ENCODE measurements at places on chromosomes 2 and 18.

GRCh38 chr18:39638224-39638623 is 2072.6 kb upstream of the CELF4 start:
- no peak for DNase-seq

GRCh38 chr2:44745922-44746766 is 195.4 kb upstream of the SIX3 start:
- no peak for DNase-seq

- DNase-seq, result no peak
These were observed 26.2 kb upstream of the ARHGEF4 start for GRCh38 chr2:130810490-130810889.

- DNase-seq, result peak; percentile 59
These were observed 102.7 kb upstream of the ARHGAP15 start for GRCh38 chr2:143026411-143027054.

DNA sequence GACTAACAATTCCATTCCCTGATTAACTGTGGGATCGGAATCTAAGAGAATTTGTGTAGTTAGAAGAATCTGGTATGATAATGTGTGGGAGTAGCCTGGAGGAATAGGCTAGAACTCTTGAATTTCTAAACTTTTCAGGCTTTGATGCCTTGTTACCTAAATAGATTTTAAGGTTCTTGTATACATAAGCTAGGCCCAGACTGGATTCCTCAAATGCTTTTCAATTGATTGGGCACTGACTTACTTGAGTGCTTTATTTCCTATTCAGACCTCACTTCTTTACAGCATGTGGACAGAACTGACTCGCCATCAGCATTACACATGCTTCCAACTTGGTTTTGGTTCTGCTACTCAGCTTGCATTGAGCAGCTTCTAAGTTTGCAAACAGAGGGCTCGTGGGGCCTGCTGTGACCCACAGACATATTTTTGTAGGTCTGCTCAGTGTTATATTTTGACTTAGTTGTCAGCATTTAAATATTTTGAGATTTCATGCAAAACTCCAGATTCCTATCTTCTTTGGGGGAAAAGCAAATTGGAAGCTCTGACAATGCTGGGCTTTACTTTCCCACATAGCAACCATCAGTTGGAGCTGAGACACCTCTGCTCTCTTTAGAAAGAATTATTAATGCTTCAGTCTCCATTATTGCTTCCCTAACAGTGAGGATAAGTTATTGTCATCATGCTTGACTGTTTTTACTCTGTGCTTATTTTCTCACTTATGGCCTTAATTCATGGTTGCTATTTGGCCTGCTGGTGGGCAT is 5.7 kb downstream of the PARD3B start:
- DNase-seq, result peak; percentile 17

DNA sequence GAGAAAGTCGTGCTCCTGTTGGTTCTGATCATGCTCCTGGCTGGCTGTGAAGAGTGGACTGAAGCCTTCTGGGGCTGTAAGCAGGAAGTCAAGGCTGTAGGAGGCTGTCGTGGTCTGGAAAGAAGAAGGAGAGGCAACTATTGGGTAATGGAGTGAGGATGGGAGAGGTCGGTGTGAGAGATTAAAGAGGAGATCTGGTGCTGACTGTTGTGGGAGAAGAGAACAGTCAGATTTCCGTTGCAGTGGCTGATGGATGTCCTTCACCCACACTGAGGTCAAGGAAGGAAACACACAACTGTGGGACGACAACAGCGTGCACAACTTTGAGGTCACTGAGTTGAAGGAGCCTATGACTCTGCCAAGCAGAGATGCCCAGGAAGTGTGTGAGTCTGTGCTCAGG is 2.8 kb upstream of the PSMD1 start:
- DNase-seq, result no peak

DNA sequence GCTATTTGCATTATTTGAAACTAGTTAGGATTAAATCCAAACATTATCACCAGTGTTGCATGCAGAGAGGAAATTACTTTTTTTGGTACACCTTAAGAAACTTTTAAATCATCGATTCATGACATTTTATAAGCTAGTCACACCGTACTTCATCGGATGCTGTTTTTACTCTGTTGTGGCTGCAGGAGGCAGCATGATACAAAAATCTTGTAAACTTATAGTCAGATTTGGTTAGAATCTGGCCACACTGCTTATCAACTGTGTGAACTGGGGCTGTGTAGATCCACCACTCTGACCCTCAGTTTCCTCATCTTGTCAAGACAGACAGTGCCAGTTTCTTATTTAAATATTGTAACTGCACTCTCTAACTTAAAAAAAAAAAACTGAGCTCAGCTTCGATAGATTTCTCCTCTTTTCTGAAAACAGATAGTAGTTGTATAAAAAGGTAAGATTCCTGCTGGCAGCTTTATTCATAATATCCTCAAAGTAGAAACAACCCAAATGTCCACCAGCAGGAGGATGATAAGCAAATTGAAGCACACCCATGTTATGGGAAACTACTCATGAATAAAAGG is 77.8 kb downstream of the RAPGEF4 start:
- peak; percentile 26 for DNase-seq

- no peak for DNase-seq
These were observed 29.4 kb downstream of the MAIP1 start for GRCh38 chr2:199984755-199985154.

DNA sequence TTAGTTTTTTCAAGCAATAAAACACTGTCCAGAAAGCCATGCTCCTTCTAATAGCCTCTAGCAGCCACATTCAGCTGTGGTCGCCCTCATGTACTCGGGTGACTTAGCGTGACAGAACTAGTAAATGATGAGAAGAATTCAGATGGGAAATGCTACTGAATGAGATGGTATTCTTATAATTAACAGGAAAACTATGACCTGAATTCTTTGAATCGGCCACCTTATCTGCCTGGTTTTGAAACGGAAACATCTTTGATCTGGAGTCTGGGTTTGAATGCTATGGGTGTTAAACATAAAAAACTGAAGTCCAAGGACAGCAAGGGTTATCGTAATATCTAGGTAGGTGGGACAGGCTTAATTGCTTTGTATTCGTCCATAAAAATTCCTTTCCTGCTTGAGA is 138.8 kb upstream of the DNMT3A start:
- no peak for DNase-seq

DNA sequence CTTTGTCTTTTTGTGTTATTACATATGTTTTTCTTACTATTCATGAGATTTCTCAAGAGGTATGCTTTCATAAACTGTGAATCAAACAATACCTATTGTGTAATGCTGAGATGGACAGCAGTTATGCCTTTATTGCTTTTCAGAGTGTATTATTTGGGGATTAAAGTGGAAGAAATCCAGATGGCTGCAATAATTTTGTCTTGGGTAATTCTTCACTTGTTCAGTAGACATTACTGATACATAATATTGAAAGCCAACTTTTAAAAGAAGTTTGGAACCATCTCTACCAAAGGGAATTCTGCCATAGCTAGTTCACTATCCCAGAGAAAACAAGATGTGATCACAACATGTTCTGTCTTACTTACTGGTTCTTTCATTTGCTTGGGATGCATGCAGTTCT is 253.4 kb upstream of the ZSWIM2 start:
- no peak for DNase-seq

DNA sequence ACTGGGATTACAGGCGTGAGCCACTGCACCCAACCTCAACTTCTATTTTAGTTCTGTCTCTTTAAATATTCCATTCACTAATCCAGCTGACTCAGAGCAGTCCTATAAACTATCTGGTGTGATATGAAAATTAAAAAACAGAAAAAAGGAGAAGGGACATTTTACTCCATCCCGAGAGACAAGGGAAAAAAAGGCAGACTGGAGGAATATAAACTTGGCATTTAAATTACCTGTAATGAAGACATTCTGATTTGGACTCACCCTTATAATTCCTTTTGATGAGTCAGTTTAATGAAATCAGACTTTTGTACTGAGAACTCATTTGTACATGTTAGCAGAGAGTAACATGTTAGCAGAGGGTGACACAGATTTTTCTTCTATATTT is 74.8 kb upstream of the RIOK3 start:
- DNase-seq, result no peak

- DNase-seq, result no peak
These were observed 9.0 kb downstream of the STEAP3 start for GRCh38 chr2:119232666-119232993.

- no peak for DNase-seq
These were observed 39.5 kb downstream of the MBP start for GRCh38 chr18:77093067-77093430.

- DNase-seq, result no peak
These were observed 129.9 kb downstream of the SPTBN1 start for GRCh38 chr2:54586062-54586461.

- peak; percentile 58 for DNase-seq
These were observed 198.5 kb downstream of the UBE2E3 start for GRCh38 chr2:181178823-181179412.

DNA sequence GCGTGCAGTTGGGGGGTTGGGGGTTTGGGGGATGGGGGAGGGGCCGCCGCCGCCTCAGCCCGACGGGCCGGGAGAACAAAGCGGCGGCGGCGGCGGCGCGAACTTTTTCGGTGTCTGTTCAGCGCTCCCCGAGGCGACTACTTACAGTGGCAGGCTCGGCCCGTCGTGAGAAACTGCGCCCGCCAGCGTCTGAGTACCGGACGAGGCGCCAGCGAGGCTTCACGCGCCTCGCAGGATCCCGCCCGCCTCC is 172 bp downstream of the PRKD3 start:
- peak; percentile 91 for DNase-seq

DNA sequence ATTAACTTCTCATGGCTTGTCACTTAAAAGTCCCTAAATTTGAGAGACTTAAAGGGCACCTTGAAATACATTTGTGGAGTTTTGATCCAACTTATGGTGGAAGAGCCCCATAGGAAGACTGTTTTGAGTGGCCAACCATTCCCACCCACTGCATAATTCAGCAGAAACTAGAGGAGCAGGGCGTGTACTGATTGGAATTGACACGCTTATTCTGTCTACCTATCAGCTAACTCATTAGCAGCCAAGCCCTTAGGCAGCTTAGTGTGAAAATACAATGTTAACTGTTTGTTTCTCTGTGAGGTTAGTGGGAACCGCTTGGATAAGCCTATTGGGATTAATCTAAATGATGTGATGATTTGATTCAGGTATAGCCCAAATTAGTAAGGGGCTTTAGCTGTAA is 6.4 kb downstream of the LGALSL start:
- peak; percentile 67 for DNase-seq

GRCh38 chr2:62704654-62705006 is 883 bp upstream of the EHBP1 start:
- no peak for DNase-seq

GRCh38 chr2:238899386-238899785 is 51.5 kb downstream of the TWIST2 start:
- no peak for DNase-seq

GRCh38 chr2:62038975-62039771 is 133.7 kb downstream of the COMMD1 start:
- DNase-seq, result no peak

- no peak for DNase-seq
These were observed 180.5 kb downstream of the TMEM18 start for GRCh38 chr2:496729-497128.

GRCh38 chr18:40152859-40153258 is 1802.2 kb upstream of the PIK3C3 start:
- no peak for DNase-seq

DNA sequence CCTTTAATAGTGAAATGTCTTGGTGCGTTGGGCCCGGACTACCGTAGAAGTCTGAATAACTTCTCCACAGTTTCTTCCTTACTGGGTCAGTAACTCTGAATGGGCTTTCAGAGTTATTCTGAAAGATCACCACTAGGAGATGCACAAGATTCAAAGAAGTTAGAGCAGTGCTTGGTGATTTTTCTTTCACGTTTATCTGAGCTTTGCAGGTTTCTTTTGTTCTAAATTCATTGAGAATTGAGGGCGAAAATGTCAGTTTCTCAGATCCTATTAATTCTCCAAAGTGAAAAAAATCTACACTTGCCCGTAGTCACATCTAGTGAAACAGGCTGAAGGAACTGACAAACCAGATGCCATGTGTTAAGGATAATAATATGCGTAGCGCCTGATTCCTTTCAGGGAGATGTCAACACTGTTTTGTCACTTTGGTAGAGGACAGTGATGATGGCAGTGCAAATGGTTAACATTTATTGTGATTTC is 70.1 kb downstream of the QPCT start:
- peak; percentile 83 for DNase-seq

- DNase-seq, result no peak
These were observed 169.6 kb upstream of the HDAC4 start for GRCh38 chr2:239570216-239570925.

DNA sequence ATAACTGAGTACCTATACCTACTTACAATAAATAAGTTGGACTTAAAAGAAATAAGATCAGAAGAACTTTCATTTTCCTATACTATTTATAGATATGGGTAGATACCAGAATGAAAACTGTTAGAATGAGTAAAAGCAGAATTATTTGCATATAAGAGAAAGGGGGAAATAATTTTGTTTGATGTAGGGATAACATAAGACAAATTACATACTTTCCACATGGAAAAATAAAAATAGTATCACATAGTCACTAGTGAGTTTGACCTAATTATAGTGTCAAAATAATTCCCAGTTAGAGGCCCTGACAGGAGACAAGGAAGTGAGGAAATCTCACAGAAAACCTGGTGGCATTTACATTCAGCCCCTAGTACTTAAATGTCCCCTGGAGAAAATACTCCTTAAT is 28.6 kb downstream of the KCMF1 start:
- DNase-seq, result no peak

- peak; percentile 21 for DNase-seq
These were observed 1.3 kb downstream of the DCDC2C start for GRCh38 chr2:3704692-3705091.

- no peak for DNase-seq
These were observed 8.3 kb upstream of the GPR148 start for GRCh38 chr2:130720528-130720927.

- DNase-seq, result no peak
These were observed 285.4 kb downstream of the ZNF521 start for GRCh38 chr18:25066516-25066915.

GRCh38 chr18:35155398-35156117 is 85.3 kb upstream of the ZNF397 start:
- DNase-seq, result no peak

- DNase-seq, result no peak
These were observed 6.9 kb upstream of the ZFAND2B start for GRCh38 chr2:219199470-219200211.

- DNase-seq, result peak; percentile 16
These were observed 42.9 kb downstream of the ARID5A start for GRCh38 chr2:96579422-96579821.

DNA sequence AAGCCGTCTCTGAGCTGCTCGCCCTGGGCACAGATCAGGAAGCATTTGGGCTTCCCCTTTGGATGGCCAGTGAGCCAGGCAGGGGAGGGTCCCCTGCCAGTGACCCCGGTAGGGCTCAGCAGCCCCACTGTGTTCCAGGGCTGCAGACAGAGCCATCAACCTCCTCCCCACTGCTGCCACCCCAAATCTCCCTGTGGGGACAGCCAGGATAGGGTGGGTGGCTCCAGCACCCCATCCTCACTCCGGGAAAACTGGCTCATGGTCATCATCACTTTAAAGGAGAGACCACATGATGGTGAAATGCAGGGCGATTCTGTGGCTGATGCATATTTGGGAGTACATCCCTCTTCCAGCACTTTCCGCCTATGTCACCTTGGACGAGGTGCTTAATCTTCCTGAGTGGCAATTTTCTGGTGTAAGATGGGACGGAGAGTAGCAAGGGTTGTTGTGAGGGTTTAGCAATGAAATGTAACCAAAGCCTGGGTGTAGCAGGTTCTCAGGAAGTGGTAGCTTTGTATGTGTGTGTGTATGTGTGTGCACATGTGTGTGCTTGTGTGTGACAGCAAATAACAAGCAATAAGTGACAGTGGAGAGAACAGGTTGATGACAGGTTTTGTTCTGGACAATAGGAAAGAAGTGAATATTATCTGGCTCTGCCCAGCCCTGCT is 61.8 kb downstream of the ACAA2 start:
- DNase-seq, result no peak

Data from mesendoderm (in vitro differentiated cells).